T-helper 2 cell (primary cell): ENCODE measurements at places on chromosomes 6 and 20.

DNA sequence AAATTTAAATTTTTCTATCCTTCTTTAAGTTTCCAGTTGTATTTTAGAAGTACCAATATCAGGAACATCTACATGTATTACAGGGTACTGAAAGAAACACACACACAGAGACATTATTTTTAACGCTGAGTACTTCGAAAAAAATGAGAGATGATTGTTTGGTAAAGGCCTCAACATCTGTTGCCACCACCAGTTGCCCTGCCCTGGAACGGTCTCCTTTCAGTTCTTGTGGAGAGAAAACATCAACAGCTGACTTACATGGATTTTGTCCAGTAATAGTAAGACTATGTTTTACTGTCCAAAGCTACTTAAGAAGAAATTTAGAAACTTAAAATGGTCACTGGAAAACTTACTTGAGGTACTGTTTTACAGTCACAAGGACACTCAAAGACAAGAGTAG, 16.7 kb downstream of the HMGCLL1 start:
- no peak for DNase-seq

- no peak for DNase-seq
Observed at GRCh38 chr6:39225946-39226437, 3.3 kb downstream of the KCNK5 start.

GRCh38 chr6:7544597-7544996, 3.1 kb downstream of the DSP start:
- DNase-seq: no peak

- no peak for DNase-seq
Observed at GRCh38 chr6:109514946-109515345, 31.9 kb upstream of the ZBTB24 start.
